ENCODE measurements at places on chromosomes 13 and 19.

DNA sequence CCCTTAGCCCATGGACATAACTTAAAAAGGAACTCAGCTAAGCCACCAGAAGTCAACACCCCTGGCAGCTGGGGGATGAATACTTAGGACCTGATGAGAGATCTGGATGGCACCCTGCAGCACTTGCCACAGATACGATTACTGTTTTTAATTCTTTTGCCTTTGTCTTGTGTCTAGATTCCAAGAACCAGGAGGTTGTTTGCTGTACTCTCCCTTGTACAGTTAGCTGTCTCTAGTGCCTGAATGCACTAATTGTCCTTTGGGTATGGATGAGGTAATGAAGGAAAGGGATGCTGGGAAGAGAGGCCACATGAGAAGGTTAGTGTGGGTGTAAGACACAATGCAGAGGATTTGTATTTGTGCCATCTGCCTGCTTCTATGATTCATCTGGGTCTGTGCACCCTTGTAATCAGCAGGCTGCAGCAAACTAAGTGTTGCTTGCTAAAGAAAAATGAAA lies 385.8 kb downstream of the KCNRG start:
- no peak for DNase-seq

GRCh38 chr13:21077788-21078353 lies 16.5 kb upstream of the LATS2 start:
- no peak for DNase-seq

GRCh38 chr13:40221460-40222201 lies 444.8 kb downstream of the FOXO1 start:
- no peak for DNase-seq

GRCh38 chr19:39497996-39498797 lies 550 bp upstream of the DLL3 start:
- no peak for DNase-seq

DNA sequence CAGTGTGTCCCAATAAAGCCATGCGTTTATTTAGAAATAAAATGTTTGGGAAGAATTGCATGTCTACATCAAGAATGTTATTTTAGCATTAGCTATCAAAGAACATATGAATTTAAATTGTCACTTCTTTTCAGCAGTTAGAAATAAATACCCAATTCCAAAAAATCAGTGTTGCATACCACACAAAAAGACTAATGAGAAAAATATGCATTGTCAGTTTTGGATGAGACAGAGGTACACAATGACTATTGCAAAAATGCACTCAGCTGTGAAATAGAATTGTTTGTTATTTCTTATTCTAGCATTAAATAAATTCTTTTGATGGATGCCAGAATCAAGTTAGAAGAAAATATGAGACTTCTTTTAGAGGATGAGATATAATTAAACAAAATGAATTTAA lies 833.9 kb downstream of the SLITRK1 start:
- DNase-seq: no peak

- no peak for DNase-seq
Observed at GRCh38 chr19:31511696-31512095, 162.5 kb upstream of the TSHZ3 start.

- DNase-seq: no peak
Observed at GRCh38 chr13:74930402-74931165, 551.4 kb downstream of the TBC1D4 start.

DNA sequence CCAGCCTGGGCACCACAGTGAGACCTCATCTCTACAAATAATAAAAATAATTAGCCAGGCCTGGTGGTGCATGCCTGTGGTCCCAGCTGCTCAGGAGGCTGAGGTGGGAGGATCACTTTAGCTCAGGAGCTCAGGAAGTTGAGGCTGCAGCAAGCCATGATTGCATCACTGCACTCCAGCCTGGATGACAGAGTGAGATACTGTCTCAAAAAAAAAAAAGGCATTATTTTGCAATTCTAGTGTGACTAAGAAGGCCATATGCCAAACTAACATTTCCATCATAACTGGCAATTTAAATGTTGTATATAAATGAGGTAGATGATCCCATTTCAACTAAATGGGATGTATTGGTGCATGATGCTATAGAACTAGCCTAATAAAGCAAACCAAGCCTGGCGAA lies 632.8 kb upstream of the KLF12 start:
- no peak for DNase-seq

- no peak for DNase-seq
Observed at GRCh38 chr13:90773681-90774080, 573.8 kb upstream of the MIR17HG start.

- no peak for DNase-seq
Observed at GRCh38 chr19:48500830-48501493, 10.7 kb downstream of the LMTK3 start.

GRCh38 chr13:93045836-93046235 lies 180.8 kb upstream of the GPC6 start:
- no peak for DNase-seq

DNA sequence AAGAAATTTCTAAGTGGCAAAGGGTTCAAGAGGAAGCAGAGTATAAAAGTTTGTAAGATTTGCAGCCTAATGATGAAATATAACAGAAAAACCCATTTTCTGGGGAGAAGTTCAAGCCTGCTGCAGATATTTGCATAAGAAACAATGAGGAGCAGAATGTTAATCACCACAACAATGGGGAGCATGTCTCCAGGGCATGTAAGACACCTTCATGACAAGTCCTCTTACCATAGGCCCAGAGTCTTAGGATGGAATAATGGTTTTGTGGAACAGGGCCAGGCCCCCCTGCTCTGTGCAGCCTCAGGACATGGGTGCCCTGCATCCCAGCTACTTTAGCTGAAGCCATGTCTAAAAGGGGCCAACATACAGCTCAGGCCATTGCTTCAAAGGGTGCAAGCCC lies 809.0 kb upstream of the SLITRK5 start:
- DNase-seq: no peak

GRCh38 chr19:38769635-38770211 lies 3.6 kb downstream of the LGALS7 start:
- DNase-seq: no peak

DNA sequence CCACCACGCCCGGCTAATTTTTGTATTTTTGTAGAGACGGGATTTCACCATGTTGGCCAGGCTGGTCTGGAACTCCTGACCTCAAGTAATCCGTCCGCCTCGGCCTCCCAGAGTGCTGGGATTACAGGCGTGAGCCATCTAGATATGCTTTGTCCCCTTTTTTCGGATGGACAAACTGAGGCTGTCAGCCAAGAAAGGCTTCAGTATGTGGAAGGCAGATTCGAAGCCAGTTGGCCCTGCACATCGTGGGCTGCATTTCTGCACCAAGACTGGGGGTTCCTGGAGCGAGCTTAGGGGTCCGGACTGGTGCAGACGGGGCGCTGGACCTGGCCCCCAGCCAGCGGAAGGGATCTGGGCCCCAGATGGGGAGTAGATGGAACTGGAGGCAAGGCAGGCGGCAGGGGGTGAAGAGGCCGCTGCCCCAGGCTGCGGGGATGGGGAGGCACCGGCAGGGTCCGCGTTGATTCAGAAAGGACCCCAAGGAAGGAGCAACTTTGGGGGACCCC lies 9.7 kb upstream of the JUND start:
- no peak for DNase-seq

GRCh38 chr13:98797456-98797855 lies 45.0 kb upstream of the SLC15A1 start:
- no peak for DNase-seq

All from cortex of kidney (tissue), 1 donor.